ENCODE measurements at places on chromosomes 16 and 17. TPM values are rescaled to one million over a fixed set of nuclear protein-coding genes. Genes with fewer than 3 reads are reported as not detected.

The NR1D1 gene
- total RNA-seq = 26.0 TPM

The TLCD3A gene
- 38.3 TPM for total RNA-seq

The CCL22 gene
- not detected for total RNA-seq

The KRT12 gene
- total RNA-seq = not detected

The CDH15 gene
- total RNA-seq = not detected

The TBC1D3C gene
- not detected for total RNA-seq

The ATP2C2 gene
- total RNA-seq = 33.2 TPM

The NPIPB13 gene
- 48.8 TPM for total RNA-seq

Measured in ureter (tissue), 1 donor.